ENCODE measurements at places on chromosomes 1 and 21.

GRCh38 chr1:220895412-220895946 is 16.2 kb downstream of the HLX start:
- no peak for DNase-seq

DNA sequence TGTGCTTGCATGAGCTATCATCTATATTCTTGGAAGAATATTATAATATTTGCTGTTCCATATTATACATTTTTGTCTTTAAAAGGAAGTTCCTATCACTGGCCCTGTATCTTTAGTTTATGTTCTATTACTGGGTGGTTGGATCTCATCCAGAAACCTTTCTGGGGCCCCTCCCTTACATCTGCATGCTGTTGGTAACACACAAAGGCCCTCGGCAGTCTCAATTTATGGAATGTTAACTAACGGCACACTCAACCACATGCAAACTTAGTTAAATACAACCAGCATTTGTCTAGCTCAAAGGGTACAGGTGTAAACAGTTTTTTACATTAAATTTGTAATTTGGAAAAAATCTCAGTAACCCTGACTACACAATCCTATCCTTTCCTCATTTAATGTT is 9.7 kb upstream of the HYI start:
- DNase-seq: no peak

- DNase-seq: no peak
Observed at GRCh38 chr1:247331172-247331524, 519 bp downstream of the ZNF496 start.

GRCh38 chr1:212967801-212968200 is 17.5 kb downstream of the VASH2 start:
- DNase-seq: no peak

DNA sequence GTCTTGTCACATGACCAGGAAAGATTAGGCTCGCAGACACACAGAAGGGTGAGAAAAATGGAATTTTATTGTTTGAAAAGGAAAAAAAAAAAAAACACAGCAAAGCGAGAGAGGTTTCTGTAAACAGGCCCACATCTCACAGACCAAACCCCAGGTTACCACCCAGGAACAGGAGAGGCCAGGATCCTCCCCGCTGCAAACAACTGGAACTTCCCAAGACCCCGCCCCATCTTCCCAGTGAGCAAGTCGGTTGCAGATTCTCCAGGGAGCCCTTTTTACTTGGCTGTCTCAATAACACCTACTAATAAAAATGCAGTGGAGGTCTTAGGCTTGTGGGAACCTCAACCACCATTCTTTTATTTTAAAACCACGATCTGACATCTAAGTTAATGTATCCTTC is 84.7 kb upstream of the ETS2 start:
- no peak for DNase-seq

DNA sequence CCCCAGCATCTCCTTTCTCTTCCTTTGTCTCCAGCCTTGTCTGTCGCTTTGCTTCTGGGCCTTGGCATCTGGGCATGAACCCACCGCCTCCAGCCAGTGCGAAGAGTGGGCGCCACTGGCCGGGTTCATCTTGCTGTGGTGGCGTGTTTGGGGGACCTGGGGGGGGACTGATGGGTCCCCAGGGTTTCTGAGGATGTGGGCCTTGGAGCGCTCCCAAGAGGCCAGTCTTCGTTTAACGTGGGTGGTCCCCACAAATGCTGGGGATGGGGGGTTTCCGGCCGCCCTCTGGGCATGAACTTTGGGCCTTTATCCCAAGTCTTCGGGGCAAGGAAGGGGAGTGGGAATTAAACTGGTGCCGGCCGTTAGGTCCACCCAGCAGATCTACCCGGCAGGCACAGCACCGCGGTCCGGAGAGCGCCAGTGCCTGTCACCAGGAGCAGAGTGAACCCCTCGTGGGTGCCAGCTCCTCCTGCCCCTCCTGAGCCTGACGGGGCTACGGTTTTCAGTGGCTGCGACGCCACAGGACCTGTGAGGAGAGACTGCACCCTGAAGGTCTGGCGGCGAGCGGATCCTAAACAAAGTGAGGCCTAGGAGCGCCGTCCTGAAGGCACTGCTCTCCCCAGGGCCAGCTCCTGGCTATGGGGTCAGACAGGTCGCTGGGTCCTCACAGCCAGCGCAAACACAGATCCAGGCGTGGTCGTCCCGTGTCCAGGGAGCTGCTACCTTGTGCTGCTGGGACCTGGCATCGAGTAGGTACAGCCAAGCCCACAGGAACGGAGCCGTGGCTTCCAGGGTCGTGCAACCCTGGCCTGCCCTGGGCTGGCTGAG is 12.1 kb upstream of the C1orf174 start:
- no peak for DNase-seq

GRCh38 chr1:56206391-56206790 is 373.0 kb downstream of the PLPP3 start:
- DNase-seq: no peak

- DNase-seq: no peak
Observed at GRCh38 chr1:42165511-42166210, 1.1 kb upstream of the GUCA2A start.

- no peak for DNase-seq
Observed at GRCh38 chr21:27759091-27759659, 792.3 kb upstream of the ADAMTS5 start.

DNA sequence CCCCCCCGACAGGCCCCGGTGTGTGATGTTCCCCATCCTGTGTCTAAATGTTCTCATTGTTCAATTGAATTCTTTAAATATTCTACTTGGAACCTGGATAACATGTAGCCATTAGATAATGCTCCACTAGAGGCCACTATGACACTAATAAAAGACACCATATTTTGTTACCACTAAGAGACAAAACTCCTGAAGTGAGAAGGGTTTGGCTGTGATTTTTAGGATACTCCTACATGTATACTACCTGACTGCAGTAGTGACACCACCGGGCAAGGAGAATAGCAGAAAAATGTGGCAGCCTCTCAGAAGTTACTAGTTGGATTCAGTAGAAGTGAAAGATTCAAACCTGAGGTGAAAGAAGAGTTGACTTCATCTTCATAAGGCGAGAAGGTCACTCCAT is 36.0 kb downstream of the F5 start:
- DNase-seq: no peak

DNA sequence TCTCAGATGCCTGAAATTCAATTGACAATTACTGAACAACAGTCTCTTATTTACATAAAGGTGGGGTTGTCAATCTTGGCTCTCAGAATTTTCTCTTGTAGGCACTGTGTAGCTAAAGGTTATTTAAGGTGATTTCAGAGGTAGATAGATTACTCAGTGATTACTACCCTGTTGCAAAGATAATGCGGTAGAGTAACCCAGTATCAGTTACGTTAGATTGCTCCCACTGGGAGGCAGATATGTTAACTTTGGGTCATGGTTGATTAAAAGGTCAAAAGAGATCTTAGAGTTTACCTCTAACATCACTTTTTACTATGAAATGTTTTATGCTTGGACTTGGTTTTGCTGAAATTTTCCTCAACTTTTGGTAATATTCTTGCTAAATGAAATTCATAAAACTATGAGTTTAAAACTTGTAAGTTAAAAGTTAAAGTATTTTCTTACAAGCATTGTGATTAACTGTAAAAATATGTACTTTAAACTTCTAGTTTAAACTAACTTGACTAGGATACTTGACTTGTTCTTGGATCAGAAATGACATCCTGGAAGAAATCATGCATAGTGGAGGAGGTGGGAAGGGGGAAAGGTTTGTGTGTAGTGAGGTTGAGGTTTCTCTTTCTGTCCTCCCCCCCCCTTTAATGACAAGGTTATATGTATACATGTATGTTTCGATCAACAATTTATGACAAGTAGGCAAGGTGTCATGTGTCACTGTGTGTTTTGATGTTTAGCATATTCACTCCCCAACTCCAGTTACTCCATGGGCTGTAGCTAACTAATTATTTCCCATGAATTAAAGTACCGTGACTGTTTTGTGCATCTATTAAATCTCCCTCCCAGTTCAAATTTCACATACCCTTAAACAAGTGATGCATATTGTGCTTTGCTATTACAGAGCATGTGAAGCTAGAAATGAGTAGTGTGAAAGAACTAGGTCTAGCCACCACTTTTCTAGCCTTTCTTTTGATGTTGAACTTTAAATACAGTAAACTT is 2.9 kb downstream of the LAMC1 start:
- no peak for DNase-seq
